Activated naive CD4-positive, alpha-beta T cell treated with anti-CD3 and anti-CD28 coated beads, Interleukin-2, amount 10 ng/mL, durations not matched to agents 7 days and 5 days (primary cell): ENCODE measurements at places on chromosomes 1 and 21.
A peak's percentile ranks its signal among the peaks of the same experiment; 100 is the strongest.

DNA sequence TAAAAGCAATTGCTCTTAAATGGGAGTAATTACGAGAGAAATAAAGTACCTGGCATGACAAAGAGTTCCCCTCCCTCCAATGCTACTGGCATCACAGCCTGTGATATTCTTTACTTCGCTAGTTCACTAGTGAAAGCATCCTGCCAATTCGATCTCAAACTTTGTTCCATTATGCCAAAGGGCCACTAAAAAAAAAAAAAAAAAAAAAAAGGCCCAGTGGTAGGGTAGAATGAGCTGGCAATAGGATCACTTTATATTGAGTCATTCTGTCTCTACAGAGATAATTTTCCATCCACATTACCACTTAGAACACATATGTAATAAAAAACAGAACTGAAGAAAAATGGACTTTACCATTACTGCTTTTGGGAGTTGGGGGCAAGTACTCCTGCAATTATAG is 11.2 kb downstream of the PUM1 start:
- DNase-seq, result no peak

GRCh38 chr1:110083061-110083865 is 12.8 kb upstream of the ALX3 start:
- DNase-seq, result no peak

DNA sequence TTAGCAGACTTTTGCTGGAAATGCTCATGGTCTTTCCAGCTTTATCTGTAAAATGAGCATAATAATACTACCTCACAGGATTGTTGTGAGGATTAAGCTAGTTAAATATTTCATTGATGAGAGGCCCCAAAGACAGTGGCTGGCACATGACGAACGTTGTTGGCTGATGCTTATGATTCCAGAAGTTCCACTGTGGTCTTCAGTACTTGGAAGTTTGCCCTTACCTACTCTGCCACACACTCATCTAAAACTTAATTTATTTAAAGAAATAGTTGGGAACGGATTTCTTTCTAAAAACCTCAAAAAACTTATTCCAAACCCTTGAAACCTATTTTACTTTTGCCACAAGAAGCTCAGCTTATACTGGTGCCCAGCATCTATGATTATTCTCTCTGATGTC is 170.7 kb downstream of the DHRS3 start:
- no peak for DNase-seq

GRCh38 chr1:51313961-51314777 is 16.2 kb downstream of the TTC39A start:
- no peak for DNase-seq

GRCh38 chr21:35976481-35976880 is 83.8 kb downstream of the SETD4 start:
- DNase-seq, result no peak

DNA sequence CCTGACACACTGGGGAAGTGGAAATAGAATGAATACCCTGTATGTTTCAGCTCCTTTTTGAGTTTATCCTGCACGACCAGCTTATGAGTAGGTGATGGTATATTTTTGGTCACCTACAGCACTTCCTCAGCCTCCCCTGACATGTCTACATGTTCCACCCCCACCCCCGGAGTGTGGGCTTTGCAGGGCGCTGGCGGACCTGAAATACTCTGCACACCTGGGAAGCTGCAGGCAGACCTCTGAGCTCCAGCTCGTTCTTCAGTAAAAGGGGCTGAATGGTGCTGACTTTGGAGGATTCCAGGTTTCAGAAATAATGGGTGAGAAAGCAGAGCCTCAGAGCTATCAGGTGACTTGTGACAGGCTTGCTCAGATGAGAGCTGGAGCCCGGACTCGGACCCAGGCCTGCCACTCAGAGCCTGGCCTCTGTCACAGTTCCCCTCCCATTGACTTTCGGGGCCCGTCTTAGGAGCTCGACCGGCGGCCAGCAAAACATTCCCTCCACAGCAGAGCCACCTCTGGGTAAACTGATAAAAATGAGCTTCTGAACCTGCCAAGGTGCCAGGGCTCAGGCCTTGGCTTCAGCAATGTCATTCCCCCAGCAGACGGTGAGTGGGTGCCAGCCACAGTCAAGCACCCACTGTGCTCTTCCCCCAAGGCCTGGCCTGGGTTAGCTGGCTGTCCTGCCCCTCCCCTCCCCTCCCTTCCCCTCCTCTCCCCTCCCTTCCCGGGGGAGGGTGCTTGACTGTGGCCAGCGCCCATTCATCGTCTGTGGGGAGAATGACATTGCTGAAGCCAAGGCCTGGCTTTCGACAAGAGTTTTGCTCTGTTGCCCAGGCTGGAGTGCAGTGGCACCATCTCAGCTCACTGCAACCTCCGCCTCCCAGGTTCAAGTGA is 30.1 kb downstream of the DOP1B start:
- no peak for DNase-seq

GRCh38 chr1:31809698-31810097 is 6.1 kb downstream of the SPOCD1 start:
- DNase-seq, result no peak

- DNase-seq, result no peak
These were observed 11.8 kb downstream of the TNR start for GRCh38 chr1:175731581-175731980.

DNA sequence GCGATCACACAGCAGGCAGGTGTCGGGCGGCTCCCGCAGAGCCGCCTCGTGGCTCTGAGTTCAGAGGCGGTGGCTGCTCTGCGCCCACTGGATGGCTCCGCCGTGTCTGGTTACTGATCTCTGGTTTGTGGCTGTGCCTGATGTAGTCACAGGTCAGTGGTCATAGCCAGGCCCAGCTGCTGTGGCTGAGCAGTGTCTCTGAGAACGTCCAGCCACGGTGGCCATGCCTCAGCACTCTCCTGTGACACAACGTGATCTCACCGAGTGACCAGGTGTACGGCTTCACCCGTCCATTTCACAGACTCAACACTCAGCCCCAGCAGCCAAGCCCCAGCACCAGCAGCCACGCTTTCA is 61.2 kb downstream of the KCNN3 start:
- DNase-seq, result no peak

DNA sequence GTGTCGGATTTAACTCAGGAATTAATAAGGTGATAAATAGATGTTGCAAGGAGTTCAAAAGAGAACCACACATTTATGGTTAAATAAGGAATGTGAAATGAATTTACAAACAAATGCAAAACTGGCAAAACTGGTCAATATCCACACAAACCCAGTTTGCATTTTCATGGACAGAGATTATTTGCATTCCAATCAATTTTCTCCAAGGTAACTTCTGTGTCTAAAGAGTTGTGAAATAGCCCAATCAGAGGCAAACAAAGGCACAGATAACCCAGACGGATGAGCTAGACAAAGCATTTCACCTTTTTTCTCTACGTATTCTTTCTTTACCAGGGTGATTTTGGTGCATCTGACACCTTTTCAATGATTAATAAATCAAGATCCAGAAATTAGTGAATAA is 63.9 kb downstream of the MAP3K7CL start:
- DNase-seq, result no peak

DNA sequence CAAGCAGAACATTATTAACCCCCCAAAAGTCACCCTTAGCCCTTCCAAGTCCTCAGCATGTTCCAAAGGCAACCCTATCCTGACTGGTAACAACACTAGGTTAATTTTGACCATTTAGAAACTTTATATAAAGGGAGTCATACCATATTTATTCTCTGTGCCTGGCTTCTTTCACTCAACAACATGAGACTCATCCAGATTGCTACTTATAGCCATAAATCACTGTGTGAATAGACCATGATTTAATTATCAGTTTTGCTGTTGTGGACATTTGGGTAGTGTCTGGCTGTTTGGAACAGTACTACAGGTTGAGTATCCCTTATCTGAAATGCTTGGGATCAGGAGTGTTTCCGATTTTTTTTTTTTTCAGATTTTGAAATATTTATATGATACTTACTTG is 252.1 kb downstream of the DISC1 start:
- no peak for DNase-seq

- peak; percentile 88 for DNase-seq
These were observed 36.1 kb downstream of the PEX14 start for GRCh38 chr1:10510520-10511493.

DNA sequence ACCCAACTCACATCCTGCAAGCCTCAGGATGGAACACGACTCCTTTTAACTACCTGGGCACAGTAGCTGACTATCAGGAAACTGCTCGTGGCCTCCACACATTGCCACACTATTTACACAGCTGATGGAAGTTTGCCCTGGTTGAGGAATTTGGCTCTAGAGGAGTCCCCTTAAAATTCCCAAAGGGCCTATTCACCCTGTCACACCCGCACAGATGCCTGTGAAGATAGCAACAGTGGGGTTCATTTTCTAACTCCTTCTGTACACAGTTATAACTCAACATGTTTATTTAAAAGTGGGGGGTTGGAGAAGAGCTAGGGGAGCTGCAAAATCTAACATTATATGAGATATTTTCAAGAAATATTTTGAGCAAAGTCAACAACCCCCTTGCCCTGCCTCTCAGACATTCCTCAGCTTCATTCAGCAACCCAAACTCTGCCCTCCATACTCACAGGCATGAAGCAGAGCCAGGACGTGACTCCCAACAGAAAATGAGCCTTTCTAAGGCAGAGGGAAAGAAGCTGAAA is 35.8 kb upstream of the CCN1 start:
- DNase-seq, result no peak

DNA sequence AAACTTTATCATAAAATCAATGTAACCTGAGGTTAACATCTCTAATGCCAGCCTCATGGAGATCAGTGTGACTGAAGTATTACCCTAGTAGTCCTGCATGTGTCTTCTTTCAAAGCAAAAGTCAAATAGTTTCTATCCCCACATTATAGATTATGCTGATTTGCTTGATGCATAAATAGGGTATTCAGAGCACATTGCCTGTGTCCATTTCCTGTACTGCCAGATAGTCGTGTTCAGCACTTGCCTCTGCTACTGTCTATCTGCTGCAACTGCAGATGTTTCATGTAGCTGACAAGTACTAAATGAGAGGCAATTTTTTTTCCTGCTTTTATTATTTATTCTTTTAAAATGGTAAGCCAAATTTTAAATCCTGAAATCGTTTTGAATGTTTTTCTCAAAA is 348.7 kb downstream of the CHRM3 start:
- DNase-seq, result no peak

DNA sequence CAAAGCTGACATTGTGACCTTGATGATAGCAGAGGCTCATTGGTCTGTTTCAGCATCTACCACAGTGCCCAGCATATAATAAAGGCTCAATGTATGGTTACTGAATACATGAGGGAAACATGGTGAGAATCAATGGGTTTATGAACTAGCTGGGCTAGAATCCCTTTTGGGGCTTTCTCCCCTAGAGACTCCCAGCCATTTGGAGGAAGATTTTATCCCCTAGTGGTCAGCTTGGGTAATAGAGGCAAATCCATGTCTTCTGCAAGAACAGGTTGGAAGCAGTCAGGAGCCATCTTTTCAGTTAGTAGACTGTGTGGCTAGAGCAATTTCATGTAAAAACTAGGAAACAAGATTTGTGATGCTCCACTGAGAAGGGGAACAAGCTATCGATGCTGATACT is 15.8 kb upstream of the REG4 start:
- DNase-seq, result no peak

DNA sequence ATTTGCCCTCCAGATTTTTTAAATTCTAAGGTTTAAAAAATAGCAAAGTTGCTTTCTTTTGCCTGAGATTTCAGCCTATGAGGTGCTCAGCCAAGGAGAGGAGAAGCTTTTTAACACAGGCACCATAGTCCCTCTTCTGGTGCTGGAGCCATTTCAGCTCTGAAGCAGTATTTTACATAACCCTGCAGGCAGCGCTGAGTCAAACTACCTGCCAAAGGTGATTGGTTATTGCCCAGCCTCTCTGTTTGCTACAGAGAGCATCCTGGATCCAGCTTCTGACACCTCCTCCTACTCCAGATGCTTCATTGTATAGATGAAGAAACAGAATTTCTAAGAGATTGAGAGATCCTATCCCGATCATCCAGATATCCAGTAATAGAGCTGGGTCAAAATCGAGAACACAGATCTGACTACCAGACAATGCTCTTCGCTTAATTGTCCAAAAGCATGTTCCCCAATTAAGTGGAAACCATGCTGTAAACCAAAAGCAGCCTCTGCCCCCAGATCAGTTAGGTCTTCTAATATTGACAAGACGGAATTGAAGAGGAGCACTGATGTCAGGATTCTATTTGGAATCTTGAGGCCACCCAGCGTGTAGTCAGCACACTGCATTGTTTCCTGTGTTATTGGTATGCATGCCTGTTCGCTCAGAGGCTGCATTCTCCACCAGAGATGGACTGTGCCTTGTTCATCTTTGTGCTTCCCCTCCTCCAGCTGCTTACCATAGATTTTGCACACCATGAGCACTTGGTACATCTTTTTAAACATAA is 22.1 kb downstream of the RGS8 start:
- no peak for DNase-seq

GRCh38 chr21:42097860-42098454 is 26.8 kb downstream of the UMODL1 start:
- no peak for DNase-seq

DNA sequence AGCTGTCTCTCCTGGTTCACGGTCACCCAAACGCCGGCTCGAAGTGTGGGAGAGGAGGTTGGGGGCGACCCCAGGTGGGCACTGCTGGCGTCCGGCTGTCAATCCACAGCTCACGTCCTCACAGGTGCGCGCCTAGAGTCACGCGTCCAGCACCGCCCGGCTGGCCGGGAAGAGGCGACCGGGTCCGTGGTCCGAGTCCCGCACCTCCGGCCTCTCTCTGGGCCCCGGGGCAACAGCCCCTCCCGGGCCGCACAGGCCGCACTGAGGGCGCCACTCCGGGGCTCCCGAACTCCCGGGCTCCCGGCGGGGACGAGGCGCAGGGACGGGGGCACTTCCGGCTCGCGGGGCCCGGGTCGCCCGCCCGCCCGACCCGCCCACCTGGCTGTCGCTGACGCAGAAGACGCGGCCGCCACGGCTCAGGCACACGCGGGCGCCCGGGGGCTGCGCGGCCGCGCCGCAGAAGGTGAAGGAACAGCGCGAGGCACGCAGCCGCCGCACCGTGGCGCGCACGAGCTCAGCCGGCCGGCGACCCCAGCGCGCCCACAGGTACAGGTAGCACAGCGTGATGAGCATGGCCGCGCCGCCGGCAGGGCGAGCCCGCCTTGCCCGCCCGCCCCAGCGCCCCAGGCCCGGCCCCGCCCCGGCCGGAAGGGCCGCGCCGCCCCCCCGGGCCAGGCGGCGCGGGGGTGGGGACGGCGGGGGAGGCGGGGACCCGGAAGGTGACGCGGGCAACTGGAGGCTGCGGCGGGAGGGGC is at the start of gene HLCS:
Gene HLCS, minus strand, starts transcription at position 604 of the 755 bp plus-strand sequence. Its CDS starts 31 bp downstream, at position 573.
- peak; percentile 79 for DNase-seq
